ENCODE measurements at places on chromosomes 4 and X. TPM values are rescaled to one million over a fixed set of nuclear protein-coding genes. Genes with fewer than 3 reads are reported as not detected.

DKK2 gene
- 3.1 TPM for polyA plus RNA-seq

PLAC8 gene
- 8.0 TPM for polyA plus RNA-seq

AKAP14 gene
- 4.8 TPM for polyA plus RNA-seq

NALF2 gene
- polyA plus RNA-seq, result 0.21 TPM

DNA sequence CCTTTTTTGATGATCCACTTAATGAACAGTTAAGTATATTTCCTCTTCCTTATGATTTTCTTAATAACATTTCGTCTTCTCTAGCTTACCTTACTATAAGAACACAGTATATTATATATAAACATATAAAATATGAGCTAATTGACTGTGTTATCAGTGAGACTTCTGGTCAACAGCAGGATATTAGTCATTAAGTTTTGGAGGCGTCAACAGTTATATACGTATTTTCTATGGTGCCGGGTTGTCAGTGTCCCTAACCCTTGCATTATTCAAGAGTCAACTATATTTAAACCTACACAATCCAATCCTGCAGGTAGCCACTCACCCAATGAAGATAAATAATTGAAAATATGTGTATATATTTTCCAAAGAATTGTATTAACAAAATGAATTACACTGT, 88.0 kb downstream of the NR3C2 start:
- no peak for DNase-seq
